Epithelial cell of prostate (primary cell): ENCODE measurements at places on chromosomes 13 and 19.

DNA sequence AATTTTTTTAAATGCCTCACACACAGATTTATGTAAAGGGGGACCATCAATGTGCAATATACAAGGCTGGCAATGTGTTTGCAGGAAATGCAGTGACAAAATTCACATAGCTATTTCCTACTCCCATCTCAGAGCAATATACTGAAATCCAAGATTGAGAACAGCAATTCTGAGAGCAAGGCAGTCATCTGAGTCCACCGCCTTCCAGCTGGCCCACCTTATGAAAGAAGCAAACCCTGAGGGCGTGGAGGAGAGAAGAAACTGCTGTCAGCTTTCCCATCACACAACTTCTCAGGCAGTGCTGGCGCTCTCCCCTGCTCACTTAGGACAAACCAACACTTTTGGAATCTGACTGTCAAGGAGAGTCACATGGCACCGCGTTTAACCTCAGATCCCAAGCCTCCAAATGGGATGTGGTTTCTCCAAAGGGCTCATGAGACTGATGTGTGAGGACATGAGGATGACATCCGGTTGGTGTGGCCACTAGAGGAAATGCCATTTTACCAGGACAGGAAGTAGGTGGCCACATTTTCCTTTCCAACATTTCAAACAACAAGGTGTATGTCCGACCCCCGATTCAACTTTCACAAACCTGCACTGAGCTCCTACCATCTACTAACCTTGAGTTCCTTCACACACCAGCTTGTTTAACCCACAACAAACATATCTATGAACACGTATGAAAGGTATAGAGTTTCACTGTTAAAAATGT lies 3.7 kb upstream of the DOCK9 start:
- DNase-seq = no peak

GRCh38 chr19:34220472-34221063 lies 33.8 kb upstream of the GARRE1 start:
- no peak for DNase-seq

- no peak for DNase-seq
Observed at GRCh38 chr19:35116072-35116801, 614 bp downstream of the FXYD3 start.

GRCh38 chr19:51743405-51743804 lies 8.3 kb downstream of the FPR1 start:
- no peak for DNase-seq

- DNase-seq = no peak
Observed at GRCh38 chr13:29579094-29579493, 16.4 kb downstream of the SLC7A1 start.

GRCh38 chr13:108734676-108735075 lies 105.3 kb downstream of the MYO16 start:
- DNase-seq = no peak

GRCh38 chr13:21872795-21873194 lies 201.9 kb downstream of the FGF9 start:
- no peak for DNase-seq

DNA sequence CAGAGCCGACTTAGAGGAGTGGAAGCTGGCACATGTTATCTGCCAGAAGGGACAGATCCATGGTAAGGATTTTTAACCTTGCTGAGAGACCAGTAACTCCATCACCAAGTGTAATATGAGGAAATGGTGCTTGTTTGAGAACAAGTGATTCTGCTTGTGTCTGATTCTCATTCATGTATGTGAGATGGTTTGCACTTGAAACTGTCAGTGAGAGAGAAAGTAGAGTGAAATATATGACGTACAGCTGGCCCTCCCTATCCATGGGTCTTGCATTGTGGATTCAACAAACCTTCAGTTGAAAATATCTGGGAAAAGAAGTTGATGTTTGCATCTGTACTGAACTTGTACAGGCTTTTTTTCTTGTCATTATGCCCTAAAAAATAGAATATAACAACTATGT lies 2.0 kb upstream of the ZNF461 start:
- no peak for DNase-seq

DNA sequence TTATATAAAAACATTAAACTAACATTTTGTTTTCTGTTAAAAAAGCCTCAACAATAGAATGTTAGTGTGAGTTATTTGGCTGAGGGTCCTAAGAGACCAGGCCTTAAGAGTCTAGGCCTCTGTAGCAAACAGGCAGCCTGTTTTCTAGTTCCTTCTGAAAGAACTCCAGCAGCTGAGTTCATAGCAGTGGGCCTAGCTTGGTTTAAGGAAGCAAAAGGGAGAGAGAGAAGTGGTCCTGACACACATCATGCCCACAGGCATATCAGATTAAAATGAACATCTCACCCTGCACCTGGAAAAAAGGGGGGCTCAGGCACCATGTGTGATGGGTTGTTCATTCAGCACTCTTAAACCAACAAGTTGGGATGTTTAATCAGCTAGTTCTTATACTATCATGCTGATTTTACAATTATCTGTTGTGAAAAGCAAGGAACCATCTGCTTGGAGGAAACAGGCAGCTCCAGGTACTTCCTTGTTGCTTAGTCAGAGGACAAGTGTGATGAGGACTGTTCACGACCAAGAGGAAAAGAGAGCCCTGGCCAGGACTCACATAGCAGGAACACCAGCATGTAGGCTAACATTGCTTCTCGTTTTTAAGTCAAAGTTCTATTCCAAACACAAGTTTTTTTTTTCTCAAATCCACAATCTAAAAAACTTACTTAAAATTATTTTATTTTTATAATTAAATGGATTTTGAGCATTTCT lies 81.3 kb upstream of the FRY start:
- DNase-seq = peak; percentile 14

DNA sequence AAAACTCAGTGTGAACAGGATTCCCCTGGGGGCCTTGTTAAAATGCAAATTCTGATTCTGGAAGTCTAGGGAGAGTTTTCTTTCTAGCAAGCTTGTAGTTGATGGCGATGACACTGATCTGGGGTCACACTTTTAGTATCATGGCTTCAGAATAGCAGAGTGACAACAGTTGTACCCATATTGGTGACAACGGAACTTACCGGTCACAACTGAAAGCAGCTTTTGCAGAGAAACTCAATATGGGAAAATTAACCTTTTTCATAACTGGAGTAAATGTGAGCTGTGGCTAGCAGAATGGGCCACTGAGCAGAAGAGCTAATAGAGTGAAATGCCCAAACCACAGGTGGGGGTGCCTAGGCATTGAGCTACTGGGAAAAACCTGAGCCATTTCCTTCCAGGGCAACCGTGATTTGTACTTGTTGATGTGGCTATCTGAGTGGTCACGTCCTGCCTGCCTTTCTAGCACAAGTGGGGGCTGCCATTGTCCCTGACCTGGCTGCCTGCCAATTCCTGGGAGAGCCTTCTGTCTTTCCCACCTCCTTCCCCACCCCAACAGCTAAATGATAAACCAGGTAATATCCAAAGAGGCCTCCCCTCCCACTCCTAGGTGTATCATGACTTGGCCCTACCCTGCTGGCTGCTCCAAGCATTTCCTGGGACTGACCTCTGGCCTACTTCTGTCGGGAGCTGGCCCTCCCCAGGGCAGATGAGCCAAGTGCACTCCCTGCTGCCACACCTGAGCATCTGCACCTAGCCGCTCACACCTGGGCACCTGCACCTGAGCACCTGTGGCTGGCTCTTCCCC lies 1.7 kb upstream of the SLC10A2 start:
- peak; percentile 14 for DNase-seq

- no peak for DNase-seq
Observed at GRCh38 chr13:29573190-29573589, 22.3 kb downstream of the SLC7A1 start.

DNA sequence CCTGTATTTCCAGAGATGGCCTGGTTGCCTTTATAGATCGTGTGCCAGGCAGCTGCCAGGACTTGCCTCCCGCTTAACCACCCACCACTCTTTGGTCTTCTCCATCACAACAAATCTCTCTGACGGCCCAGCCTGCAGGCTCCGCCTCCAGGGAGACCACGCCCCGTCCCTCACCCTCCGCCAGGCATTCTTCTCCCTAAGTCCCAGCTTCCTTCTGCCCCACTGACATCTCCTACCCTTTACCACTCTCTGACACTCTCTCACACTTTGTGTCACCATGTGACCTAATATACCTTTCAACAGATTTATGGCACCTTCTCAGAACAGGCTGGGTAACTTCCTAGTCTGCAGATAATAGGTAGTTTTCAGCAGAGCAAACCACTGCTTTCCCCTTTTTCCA lies 95.1 kb downstream of the CAB39L start:
- DNase-seq = no peak

- DNase-seq = no peak
Observed at GRCh38 chr13:40158218-40158617, 502.8 kb downstream of the COG6 start.

DNA sequence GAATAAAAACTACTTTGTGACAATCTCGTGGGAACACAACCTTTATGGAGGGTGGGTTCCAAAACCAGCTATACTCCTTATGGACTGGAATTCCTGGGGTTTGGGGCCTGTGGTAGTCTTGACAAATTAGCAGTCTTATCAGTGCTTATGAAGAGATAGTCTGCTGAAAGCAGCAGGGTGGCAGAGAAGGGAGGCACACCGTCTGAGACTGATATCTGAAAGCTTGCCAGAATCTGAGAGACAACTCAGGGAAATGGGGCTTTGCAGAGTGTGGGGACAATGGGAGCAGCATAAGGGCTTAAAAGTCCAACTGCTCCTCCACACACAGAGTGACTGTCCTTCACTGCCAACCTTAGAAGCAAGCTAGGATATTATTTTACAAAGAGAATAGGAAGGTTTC lies 95.9 kb downstream of the UGGT2 start:
- DNase-seq = no peak

DNA sequence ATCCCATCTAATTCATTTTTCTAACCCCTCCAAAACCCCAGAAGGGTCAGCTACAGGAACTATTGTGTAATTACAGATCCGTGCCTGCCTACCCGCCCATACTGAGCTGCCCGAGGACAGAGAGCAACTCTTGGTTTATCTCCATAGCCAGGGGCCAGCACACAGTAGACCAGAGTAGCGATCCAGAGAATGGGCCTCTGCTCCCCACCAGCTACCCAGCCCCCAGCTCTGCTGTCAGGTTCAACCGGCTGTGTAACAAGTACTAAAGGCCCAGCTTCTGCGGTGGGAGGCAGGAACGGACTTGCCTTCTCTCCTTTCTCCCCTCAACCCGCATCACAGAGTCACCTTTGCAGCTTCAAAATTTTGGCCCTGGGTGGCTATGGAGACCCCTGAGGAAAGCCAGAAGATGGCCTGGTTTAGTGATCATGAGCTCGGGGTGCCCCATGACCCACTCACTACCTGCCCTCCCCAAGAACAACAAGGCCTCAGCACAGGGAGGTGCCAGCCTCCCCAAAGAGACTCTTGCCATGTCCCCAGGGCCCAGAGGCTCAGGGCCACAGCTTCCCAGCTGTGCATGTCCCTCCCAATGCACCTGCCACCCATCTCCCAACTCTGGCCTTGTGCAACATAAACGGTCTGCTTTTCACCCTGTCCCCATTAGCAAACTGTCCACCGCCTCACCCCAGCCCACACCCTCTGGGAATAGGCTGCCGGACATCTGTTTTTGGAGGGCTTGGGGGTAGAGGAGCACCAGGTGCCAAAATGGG lies 5.7 kb downstream of the CALM3 start:
- DNase-seq = no peak

- no peak for DNase-seq
Observed at GRCh38 chr13:112837371-112838037, 131.5 kb upstream of the MCF2L start.

- no peak for DNase-seq
Observed at GRCh38 chr13:23758798-23759527, 130.2 kb downstream of the MIPEP start.

- no peak for DNase-seq
Observed at GRCh38 chr13:20544201-20544923, 18.7 kb upstream of the CRYL1 start.
